ENCODE measurements at places on chromosomes 12 and 14.
A peak's percentile ranks its signal among the peaks of the same experiment; 100 is the strongest.

GRCh38 chr12:10182354-10183049 lies 3.7 kb downstream of the TMEM52B start:
- no peaks in the 10 kb centered on the region for H3K27me3 ChIP-seq
- H3K4me1 ChIP-seq = peaks cover 3% of the 10 kb centered on the region
- no peaks in the 10 kb centered on the region for H3K36me3 ChIP-seq

DNA sequence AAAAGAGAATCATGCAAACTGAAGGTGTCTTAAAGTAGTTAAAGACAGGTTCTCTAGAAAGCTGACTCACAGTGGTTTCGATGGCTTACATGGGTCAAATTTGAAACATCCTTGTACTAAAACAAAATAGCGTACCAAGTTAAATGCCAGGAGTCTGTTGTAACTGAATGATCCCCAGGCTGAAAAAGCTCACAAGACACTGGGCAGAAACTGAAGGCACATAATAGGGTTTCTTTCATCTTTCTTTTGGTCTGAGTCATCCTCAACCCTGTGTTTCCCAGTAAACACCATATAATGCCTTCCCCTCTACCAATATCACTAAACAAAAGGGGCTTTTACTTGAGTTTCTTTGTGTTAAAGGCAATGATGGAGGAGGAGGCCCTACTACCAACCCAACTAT lies 12.8 kb downstream of the ZFYVE1 start:
- peaks cover 3% of the 10 kb centered on the region for H3K36me3 ChIP-seq
- no peaks in the 10 kb centered on the region for H3K27me3 ChIP-seq
- no peak overlapping the region for H3K27ac ChIP-seq
- peak; percentile 39 for DNase-seq

DNA sequence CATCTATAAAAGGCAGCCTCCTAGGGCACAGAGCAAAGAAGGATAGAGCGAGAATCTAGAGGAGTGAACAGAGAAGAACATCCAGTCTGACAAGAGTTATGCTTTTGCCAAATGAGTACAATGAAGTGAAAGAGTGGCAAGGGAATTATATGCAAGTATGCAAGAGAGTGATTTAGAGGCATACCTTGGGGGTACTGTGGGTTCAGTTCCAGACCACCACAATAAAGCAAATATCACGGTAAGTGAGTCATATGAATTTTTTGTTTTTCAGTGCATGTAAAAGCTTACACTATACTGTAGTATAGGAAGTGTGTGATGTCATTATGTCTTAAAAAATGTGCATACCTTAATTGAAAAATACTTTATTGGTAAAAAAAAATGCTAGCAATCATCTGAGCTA lies 101.4 kb downstream of the SLC38A1 start:
- H3K4me1 ChIP-seq = no peaks in the 10 kb centered on the region
- H3K4me3 ChIP-seq = no peak overlapping the region
- DNase-seq = peak; percentile 20
- H3K27ac ChIP-seq = no peak overlapping the region
- no peaks in the 10 kb centered on the region for H3K36me3 ChIP-seq

DNA sequence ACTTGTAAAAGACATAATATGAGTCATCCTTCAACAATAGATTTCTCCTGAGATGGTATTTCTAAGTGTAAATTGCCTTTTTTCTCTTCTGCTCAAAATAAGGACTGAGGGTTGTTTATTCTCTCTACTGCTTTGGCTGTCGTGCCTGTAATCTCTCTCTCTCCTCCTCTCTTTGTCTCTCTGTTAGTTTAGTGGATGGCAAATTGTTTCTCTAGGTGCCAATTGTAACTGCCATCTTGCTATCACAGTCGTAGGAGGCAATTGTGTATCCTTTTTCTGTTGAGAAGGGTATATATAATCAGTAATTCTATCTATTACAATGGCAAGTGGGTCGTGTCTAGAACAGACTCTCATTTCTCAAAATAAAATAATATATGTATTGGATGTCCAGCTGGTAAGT lies 545.0 kb upstream of the FBXO33 start:
- H3K36me3 ChIP-seq = no peaks in the 10 kb centered on the region
- no peak for DNase-seq
- no peaks in the 10 kb centered on the region for H3K4me1 ChIP-seq
- H3K27me3 ChIP-seq = no peaks in the 10 kb centered on the region

GRCh38 chr14:104863923-104864266 lies 1.2 kb upstream of the CEP170B start:
- H3K36me3 ChIP-seq = no peaks in the 10 kb centered on the region
- H3K27ac ChIP-seq = no peak overlapping the region
- H3K4me1 ChIP-seq = peaks cover 11% of the 10 kb centered on the region
- no peak overlapping the region for H3K4me3 ChIP-seq
- peaks cover 14% of the 10 kb centered on the region for H3K27me3 ChIP-seq

DNA sequence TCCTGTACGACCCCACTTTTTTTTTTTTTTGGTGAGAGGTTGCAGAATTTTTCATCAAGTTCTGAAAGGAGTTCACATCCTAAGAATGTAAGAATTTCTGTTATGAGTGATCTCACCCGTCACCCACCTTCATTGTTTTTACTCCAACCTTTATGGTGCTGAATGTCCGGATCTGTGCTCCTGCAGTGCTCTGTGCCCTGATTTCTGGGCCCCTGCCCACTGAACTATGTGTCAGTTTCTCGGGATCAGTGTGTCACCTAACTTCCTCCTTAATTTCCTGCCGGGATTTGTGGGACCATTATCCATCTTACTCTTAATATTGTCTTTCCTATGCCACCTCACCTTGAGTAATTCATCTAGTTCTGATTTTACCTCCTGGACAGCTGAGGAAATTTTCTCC lies 11.6 kb downstream of the RASSF8 start:
- peaks cover 26% of the 10 kb centered on the region for H3K4me1 ChIP-seq
- H3K4me3 ChIP-seq = no peak overlapping the region
- H3K27ac ChIP-seq = peak overlapping the region; percentile 29
- H3K36me3 ChIP-seq = no peaks in the 10 kb centered on the region

DNA sequence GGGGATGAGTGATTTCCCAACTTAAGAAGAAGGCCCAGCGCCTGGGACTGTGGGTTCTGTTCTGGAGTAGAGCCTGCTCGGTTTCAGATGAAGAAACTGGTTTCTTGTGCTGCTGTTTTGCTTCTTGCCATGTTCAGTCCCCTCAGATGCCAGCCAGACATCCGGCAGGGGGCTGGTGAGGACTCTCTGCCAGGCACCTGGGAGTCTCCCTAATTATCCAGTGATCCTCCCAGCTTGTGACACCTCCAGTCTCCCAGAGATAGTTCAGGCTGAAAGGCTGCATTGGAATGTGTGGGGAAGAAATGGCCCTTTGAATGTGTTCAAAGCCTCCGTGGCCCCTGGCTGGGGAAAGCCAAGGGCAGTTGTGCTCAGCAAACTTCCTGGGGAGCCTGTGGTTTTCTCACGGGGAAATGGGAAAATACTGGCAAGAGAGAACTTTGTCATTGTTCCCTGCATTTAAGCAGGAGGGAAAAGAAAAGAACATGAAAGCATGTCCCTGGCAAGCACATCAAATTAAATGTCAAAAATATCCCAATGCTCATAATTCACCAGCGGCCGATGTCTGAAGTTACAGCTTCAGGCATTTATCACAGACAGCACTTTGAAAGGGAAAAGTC lies 8.5 kb upstream of the SERPINA12 start:
- no peak overlapping the region for H3K27ac ChIP-seq
- no peak overlapping the region for H3K4me3 ChIP-seq
- peaks cover 9% of the 10 kb centered on the region for H3K27me3 ChIP-seq
- DNase-seq = no peak
- no peaks in the 10 kb centered on the region for H3K4me1 ChIP-seq

DNA sequence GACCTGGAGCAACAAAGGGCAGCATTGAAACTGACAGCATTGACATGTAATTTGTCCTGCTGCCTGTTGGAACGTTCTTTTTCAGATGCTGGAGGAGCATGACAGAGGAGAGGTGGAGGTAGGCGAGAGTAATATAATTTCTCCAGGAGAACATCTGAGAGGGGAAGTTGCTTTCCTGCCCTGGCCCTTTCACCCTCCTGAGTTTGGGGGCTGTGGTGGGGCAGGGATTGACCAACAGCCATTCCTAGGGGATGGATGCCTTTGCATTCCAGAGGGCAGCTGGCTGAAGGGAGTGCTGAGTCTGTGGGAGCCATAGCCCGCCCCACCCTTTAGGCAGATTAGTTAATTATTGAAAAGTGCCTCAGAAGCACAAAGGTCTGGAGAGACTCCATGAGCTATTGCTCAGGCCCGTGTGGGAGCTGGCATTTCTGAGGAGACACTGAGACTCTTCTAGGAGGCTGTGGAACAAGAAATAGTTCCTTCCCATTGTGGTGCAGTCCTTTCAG lies 73.5 kb downstream of the ARF6 start:
- H3K4me1 ChIP-seq = peaks cover 17% of the 10 kb centered on the region
- H3K27me3 ChIP-seq = no peaks in the 10 kb centered on the region
- no peak for DNase-seq
- H3K27ac ChIP-seq = no peak overlapping the region

All from astrocyte (in vitro differentiated cells and primary cell).